ENCODE measurements at places on chromosomes 11 and 22. TPM values are rescaled to one million over a fixed set of nuclear protein-coding genes. Genes with fewer than 3 reads are reported as not detected.

The LARGE2 gene
- 0.36 TPM for total RNA-seq

The DAGLA gene
- total RNA-seq, result 5.5 TPM

The SLC37A4 gene
- 11.7 TPM for total RNA-seq

The APOL2 gene
- total RNA-seq, result 77.2 TPM

The C11orf42 gene
- total RNA-seq, result not detected

The TMEM45B gene
- not detected for total RNA-seq

The MRGPRX4 gene
- total RNA-seq, result not detected

The TSPAN18 gene
- 39.1 TPM for total RNA-seq

The HYLS1 gene
- 3.2 TPM for total RNA-seq

The EXPH5 gene
- 7.9 TPM for total RNA-seq

The PRAME gene
- total RNA-seq, result not detected

The MIOX gene
- total RNA-seq, result 0.91 TPM

The P2RY6 gene
- total RNA-seq, result 0.75 TPM

The CHRDL2 gene
- not detected for total RNA-seq

The TIGD3 gene
- total RNA-seq, result 0.29 TPM

The PKDREJ gene
- total RNA-seq, result not detected

The TUB gene
- total RNA-seq, result 5.7 TPM

The CYB5R3 gene
- 198 TPM for total RNA-seq

The LRRC55 gene
- not detected for total RNA-seq

The EHF gene
- not detected for total RNA-seq

The ZNF70 gene
- total RNA-seq, result 10.3 TPM

The CD3D gene
- total RNA-seq, result 0.61 TPM

The TTC36 gene
- 0.84 TPM for total RNA-seq

The TECTA gene
- total RNA-seq, result 0.84 TPM

The APOL5 gene
- total RNA-seq, result not detected

The CYP2D6 gene
- total RNA-seq, result 0.82 TPM

The MYBPC3 gene
- total RNA-seq, result not detected

The SLC22A9 gene
- not detected for total RNA-seq

The TST gene
- total RNA-seq, result 32.2 TPM

The METTL15 gene
- 10.8 TPM for total RNA-seq

The RASSF7 gene
- 31.1 TPM for total RNA-seq

The H19 gene
- 0.70 TPM for total RNA-seq

The ARFGAP3 gene
- total RNA-seq, result 64.1 TPM

The DBX1 gene
- not detected for total RNA-seq

The PATE4 gene
- not detected for total RNA-seq

The MS4A14 gene
- not detected for total RNA-seq
